SK-MEL-5 (cell line): ENCODE measurements at places on chromosomes 11 and 22.

GRCh38 chr22:21591695-21592094 is 24.2 kb downstream of the UBE2L3 start:
- no peak for DNase-seq

DNA sequence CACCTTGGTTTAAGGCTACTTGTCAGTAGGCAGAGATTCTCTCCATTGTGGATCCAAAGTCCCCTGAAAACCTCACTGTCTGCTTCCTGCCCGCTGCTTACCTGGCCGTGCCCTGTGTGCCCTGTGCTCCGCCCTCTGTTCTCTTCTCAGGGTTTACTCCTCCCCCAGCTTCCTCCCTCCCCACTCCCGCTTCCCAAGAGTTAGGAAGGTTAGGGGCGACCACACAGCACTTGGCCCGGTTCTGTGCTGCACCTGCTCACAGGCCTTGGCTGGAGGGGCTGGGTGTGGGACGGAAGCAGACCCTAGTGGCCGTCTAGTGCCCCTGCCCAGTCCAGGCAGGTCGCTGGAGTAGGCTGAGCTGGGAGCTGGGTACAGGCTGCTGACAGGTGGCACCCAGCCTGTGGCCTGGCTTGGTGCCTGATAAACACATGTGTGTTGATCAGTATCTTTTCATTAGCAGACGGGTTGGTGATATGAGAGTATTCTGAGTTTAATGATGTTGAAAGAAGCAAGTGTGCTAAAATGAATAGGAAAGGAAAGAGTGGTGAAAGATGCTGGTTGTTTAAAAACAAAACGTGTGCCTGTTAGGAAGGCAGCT is 40.5 kb downstream of the GRAMD4 start:
- DNase-seq = peak; percentile 23

DNA sequence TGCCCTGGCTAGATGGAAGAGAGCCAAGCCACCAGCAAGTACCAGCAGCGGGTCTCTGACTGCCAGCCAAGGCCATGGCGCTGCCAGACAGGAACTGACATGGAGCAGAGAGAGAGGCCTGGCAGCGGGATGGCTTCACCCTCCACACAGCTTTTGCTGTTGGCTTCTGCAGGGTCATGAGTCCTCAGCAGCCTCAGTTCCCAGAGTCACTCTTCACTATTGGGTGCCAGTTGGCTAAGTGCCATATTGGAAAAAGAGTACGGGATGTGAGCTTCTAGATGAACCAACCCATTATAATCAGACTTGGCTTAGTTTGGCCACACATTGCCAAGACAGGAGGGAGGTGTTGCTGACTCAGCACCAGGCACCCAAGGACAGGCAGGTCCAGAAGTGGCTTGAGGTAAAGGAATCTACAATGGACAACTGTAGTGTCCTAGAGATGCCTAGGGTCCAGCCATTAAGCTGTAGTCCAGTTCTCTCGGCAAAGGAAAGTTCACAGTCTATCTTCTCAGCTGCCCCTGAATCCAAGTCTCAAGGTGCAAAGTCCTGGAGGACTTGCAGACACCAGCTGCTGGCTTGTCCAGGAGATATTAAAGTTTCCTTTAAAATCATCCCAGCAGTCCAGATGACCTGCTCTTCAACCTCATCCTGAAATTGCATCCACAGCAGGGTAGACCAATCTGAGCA is 40.7 kb upstream of the POU2AF1 start:
- DNase-seq = no peak

- peak; percentile 3 for DNase-seq
Measured at GRCh38 chr11:105399511-105399910, 210.4 kb upstream of the GRIA4 start.

DNA sequence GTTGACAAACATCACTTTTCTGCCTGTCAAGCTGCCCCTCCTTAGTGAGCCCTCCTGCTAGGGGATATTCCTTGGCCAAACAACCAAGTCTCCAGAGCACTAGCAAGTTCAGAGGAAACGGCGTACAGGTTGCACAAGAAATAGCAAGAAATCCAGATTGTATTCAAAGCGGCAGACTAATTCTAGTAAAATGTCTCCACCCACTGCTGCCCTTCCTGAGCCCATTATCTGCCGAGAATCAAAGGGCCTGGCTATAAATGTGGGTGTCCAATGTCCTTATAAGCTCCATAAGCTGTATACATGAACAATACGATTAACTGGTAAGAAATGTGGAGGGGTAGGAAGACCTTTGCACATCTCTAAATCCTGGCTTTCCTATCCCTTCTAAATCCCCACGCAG is 44.0 kb upstream of the AKIP1 start:
- no peak for DNase-seq

- no peak for DNase-seq
Measured at GRCh38 chr11:8828580-8829361, 82.2 kb upstream of the AKIP1 start.

GRCh38 chr11:29022676-29023075 is 914.5 kb downstream of the METTL15 start:
- DNase-seq = no peak

DNA sequence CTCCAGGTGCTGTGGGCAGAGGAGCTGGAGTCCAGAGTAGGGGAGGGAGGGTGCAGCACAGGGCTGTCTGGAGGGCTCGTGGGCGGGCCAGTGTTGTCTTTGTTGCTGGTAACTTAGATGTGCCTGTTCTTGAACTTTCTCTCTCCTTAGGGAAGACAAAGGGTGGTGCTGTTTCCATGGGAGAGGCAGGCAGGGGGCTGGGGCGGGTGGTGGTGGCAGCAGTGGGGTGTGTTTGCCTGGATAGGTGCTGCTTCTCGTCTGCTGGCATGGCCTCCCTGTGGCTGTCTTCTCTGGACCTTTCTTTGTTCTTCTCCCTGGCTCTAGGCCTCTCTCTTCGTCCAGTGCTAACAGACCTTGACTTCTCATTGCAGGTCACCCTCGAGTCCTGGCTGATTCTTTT is 8.5 kb downstream of the SIDT2 start:
- no peak for DNase-seq

- DNase-seq = no peak
Measured at GRCh38 chr11:69195824-69196782, 40.4 kb downstream of the SMIM38 start.

DNA sequence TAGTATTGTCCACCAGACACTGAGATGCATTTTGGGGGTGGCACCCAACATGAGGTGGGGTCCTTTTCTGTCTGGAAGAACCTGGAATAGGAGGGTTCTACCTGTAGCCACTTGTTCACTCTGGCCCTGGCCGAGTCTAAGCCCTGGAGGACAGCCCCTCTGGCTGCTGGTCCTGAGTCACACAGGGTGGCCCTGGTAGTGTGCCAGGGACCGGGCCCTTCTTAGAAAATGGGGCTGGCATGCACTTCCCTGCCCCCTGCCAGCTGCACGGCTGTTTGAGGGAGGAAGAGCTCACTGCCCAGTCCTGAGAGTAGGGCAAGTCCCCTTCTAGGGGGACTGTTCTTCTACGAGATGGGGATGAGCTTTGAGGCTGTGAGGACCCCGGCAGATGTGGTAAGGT is 2.2 kb downstream of the PLCB3 start:
- DNase-seq = no peak

DNA sequence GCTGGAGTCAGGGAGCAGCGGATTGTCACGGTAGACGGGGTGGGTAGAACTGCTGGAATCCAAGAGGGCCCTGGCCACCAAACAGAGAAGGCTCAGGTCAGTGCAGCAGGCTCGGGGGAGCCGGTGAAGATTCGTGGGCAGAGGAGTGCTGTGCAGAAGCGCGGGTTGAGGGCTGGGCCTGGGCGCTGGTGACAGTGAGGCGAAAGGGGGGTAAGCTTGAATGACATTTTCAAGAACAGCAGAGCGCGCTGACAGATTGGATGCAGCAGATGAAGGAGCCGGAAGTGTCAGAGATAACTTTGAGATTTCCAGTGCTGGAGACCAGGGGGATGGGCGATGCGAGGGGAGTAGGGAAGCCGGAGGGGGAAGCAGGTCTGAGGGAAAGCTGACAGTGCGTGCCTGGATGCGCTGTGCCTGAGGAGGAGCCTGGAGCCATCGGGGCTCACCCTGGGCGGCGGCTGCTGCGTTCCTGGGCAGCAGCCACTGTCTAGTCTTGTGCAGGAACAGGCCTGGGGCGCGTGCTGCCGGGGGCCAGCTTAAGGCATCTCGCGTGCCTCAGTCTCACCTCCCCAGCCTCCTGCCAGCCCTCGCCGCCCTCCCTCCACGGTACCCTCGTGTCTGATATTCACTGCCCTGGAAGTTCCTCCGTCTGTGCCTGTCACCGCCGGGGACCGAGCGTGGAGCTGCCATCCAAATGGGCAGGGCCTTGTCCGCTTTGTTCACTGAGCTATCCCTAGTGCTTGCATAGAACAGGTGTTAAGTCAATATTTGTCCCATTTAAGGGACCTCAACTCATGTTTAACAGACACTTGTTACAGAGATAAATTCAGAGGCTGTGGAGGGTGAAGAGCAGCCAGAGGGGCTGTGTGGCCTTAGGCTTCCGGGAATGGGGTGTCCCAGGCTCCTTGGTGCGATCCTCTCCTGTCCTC is 5.2 kb downstream of the GRIK4 start:
- no peak for DNase-seq

DNA sequence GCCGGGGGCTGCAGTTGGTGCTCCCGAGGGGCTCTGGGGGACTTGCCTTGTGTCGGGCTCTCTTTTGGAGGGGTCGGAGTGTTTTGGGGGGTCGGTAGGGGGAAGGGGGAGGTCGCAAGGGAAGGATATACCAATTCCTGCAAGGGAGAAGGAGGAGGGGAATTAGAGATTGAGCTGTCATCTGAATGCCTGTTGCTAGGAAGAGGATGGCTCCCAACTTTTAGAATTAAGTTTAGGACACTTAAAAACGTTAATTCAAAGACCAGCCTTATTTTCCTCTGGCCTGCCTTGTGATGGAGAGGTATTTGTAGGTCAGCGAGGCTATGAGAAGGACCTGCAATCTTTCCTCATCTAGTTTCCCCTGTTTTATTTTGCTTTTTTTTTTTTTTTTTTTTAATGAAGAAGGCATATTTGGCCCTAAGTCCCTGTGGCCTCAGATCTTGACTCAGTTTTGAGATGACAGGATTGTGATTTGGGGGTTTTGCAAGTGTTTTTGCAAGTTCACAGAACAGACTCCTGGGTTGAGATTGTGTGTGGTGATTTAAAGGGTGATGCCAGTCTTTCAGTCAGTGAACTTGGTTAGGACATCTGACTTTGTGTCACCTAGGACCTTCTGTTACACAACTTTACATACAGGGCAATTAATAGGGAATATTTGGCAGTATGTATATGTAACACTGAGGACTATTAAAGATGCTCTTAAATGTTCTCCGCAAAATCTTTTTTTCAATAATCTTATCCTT is 672 bp downstream of the TMEM135 start:
- DNase-seq = no peak

GRCh38 chr22:43541022-43541421 is 129.2 kb downstream of the MPPED1 start:
- no peak for DNase-seq

DNA sequence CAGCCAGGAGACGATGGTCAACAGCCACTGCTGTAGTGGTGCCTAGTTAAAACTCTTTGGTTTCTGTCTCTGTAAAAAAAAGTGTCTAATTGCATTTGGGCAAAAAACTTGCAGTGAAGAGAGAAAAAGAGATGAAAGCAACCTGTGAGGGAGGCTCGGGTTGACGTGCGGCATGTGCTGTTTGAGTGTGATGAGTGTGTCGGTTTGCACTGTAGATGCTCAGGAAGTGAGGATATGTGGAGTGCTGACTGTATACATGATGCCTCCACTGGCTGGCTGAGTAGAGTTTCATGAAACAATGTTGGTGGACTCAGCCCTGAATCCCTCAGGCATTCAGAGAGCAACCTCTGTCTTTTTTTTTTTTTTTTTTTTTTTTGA is 4.3 kb upstream of the DGCR6L start:
- DNase-seq = no peak
